Smooth muscle cell of the pulmonary artery (primary cell): ENCODE measurements at places on chromosomes 12 and 14. TPM values are rescaled to one million over a fixed set of nuclear protein-coding genes. Genes with fewer than 3 reads are reported as not detected.

The AQP2 gene
- 0.07 TPM in 1 of 2 replicates, not detected in the other for total RNA-seq

The KHNYN gene
- total RNA-seq, result 66.7 and 68.0 TPM in 2 replicates

The FOXG1 gene
- 0.76 and 1.6 TPM in 2 replicates for total RNA-seq

The NEUROD4 gene
- not detected in 2 replicates for total RNA-seq

The MYBPC1 gene
- total RNA-seq, result under 0.01 TPM in 1 of 2 replicates, not detected in the other

The ASCL1 gene
- not detected in 2 replicates for total RNA-seq

The SERPINA1 gene
- total RNA-seq, result not detected in 2 replicates

The ITGB7 gene
- 0.40 and 0.52 TPM in 2 replicates for total RNA-seq

The IAPP gene
- 0.10 TPM in 1 of 2 replicates, not detected in the other for total RNA-seq

The MLEC gene
- total RNA-seq, result 136 and 156 TPM in 2 replicates

The EMP1 gene
- 65.4 and 65.7 TPM in 2 replicates for total RNA-seq

The HELB gene
- total RNA-seq, result 2.2 and 5.0 TPM in 2 replicates

The NRIP2 gene
- total RNA-seq, result 0.07 TPM in 1 of 2 replicates, not detected in the other

The DENND5B gene
- total RNA-seq, result 10.9 TPM in 2 replicates

The TCTN1 gene
- total RNA-seq, result 40.6 and 42.1 TPM in 2 replicates

The BRAP gene
- total RNA-seq, result 16.9 and 17.6 TPM in 2 replicates

The PCNX4 gene
- total RNA-seq, result 77.3 and 88.4 TPM in 2 replicates

The SMIM41 gene
- total RNA-seq, result 0.07 and 0.10 TPM in 2 replicates

The ESRRB gene
- not detected in 2 replicates for total RNA-seq

The SPX gene
- 1.2 and 2.0 TPM in 2 replicates for total RNA-seq

The CBLN3 gene
- 3.5 and 4.2 TPM in 2 replicates for total RNA-seq

The C14orf132 gene
- total RNA-seq, result 20.3 and 20.6 TPM in 2 replicates

The CYP46A1 gene
- 0.33 and 0.43 TPM in 2 replicates for total RNA-seq

The ACYP1 gene
- total RNA-seq, result 4.7 and 5.8 TPM in 2 replicates

The RAD9B gene
- total RNA-seq, result 0.40 and 0.46 TPM in 2 replicates

The SLC48A1 gene
- total RNA-seq, result 22.9 and 23.5 TPM in 2 replicates

The TEX52 gene
- not detected in 2 replicates for total RNA-seq
